NCI-H510A treated with DMSO at 0.1 percent for 48 hours (cell line): ENCODE measurements at places on chromosomes 11 and 22.
A peak's percentile ranks its signal among the peaks of the same experiment; 100 is the strongest.

DNA sequence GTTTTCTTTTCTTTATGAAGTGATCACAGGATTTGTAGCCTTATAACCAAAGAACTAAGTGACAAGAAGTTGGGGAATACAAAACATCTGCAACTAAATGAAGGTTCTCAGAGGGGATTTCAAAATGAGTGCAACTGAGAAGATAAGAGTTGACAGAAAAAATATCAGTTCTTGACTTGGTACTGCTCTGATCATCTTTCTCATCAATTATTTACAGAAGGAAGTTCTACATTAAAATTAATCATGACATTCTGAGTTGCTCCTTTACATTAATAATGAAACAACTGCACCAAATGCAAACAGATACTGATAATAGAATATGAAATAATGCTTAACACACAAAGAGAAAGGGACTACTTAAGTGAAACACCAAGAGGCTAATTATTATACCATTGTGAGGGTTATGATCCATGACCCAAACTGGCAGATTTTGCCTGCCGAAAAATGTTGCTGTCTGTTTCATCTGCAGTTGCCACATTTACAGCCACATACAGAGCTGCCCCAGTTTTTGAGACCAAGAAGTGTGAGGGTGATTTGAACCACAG is 561.9 kb upstream of the ANO5 start:
- DNase-seq, result no peak

DNA sequence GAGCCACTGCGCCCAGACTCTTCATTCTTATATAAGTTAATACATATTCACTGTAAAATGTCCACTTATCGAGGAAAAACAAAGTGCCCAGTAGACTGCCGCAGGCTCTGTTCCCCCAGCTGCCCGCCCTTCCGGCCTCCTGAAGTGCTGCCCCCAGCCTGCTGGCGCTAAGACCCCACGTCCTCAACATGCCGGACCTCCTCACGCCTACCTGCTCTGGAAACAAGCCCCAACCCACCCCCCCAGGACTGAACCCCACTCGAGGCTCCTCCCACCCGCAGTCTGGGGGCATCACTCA is 1.1 kb downstream of the GATD1 start:
- no peak for DNase-seq

DNA sequence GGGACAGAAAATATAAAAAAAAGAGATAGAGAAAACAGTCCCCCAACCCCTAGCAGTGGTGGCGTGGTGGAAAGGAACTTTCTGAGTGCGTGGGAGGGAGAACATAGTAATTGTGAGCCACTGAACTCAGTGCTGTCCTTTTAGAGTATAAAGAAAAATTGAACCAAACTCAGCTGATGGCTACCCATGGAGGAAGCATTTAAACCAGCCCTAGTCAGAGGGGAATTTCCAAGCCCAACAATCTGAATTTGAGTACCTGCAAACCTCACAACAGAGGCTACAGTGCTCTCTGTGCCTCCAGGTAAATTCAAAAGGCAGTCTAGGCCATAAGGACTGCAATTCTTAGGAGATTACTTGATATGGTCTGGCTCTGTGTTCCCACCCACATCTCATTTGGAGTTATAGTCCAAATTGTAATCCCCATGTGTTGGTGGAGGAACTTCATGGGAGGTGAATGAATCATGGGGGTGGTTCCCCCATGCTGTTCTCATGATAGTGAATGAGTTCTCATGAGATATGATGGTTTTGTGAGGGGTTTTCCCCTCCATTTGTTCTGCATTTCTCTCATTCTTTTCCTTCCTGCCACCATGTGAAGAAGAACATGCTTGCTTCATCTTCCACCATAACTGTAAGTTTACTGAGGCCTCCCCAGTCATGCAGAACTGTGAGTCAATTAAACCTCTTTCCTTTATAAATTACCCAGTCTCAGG is 687.8 kb downstream of the FAM181B start:
- DNase-seq, result no peak

GRCh38 chr22:45696227-45696626 is 24.6 kb downstream of the ATXN10 start:
- no peak for DNase-seq

DNA sequence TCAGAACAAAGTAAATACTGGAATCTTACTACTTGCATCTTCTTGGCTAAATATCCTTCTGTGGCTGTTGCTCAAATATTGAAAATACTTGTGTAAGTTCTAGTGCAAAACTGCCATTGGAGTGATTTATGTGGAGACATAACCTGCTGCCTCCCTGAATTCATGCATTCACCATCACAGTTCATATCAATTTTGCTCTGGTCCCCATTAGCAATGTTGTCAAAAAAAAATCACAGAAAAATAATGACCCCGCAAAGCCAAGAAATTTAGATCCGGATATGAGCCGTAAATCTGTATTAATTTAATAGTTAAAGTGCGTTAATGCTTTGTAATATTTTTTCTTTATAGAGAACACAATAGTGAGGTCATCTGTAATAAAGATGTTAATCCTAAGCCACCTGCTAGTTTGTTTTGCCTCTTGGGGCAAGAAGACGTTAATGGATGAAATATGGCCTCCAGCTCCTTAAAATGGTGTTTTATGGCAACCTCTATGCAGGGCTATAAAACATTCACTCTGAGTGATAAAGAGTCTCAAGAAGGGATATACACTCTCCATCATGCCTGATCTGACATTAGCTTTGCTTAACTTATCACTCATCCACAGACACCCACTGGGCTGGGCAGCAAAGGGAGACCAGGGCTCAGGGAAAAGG is 255.9 kb downstream of the INSC start:
- DNase-seq, result no peak

- peak; percentile 7 for DNase-seq
Measured at GRCh38 chr22:49760630-49761571, 66.8 kb downstream of the BRD1 start.

DNA sequence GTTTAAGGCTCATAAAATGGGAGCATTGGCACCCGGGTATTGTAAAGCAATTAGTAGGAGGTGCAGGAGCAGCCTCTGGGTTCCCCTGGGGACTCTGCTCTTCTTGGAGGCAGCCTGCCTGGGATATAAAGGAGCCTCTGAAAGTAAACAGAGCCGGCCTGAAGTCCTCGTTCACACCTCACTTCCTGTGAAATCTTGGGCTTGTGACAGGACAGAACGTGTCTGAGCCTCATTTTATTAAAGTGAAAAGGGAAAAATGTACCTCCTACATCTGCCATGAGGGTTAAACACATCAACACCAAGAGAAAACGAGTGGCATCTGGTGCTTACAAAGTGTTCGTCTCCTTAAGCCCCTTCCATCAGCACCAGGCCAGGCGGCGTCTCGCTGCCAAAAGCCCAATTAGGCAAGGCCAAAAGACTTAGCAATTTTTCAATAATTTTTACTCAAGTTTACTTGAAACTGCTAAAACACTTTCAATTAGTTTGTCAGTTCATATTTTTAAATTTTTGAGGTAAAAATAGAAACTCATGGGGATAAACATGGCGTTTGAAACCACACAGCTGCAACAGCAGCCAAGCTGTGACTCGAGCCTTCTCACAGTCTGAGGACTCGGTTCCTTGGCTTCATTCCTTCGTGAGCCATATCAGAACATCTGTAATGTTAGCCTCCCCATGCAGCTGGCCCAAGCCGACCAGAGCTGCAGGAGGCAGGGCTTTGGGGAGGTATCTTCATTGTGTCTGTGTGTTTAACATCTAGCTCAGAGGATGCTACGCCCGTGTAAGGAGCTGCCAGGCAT is 33.6 kb downstream of the MAP6 start:
- DNase-seq, result peak; percentile 20

- no peak for DNase-seq
Measured at GRCh38 chr11:44519989-44520737, 45.3 kb upstream of the CD82 start.

DNA sequence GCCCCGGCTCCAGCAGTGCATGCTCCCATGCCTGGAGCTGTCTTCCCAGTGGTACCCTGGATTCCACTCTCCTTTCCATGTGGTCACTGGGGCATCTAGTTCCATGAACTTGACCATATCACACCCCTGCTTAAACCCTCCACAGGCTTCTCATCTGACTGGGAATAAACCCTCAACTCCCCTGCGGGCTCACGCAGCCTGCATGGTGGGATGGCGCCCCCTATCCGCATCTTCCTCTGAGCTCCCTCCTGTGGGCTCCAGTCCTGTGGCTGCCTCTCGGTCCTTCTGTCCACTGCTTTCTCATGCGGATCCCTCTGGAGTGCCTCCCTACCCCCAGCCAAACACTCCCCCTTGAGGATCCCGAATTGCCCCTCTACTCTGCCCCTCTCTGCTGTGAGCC is 41.4 kb upstream of the TTLL12 start:
- no peak for DNase-seq

- DNase-seq, result peak; percentile 58
Measured at GRCh38 chr11:126149759-126150625, 61.5 kb downstream of the RPUSD4 start.

DNA sequence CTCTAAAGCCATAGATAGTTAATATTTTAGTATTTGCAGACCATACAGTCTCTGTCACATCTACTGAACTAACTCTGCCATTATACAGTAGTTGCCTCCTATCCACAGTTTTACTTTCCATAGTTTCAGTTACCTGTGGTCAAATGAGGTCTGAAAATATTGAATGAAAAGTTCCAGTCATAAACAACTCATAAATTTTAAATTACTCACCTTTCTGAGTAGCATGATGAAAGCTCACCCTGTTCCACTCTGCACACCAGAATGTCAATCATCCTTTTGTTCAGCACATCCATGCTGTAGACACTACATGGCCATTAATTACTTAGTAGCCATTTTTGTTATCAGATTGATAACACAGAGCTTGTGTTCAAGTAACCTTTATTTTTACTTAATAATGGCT is 51.7 kb upstream of the ME3 start:
- no peak for DNase-seq

- no peak for DNase-seq
Measured at GRCh38 chr11:2433106-2433925, 11.0 kb downstream of the TRPM5 start.

GRCh38 chr11:73374151-73374550 is 2.0 kb upstream of the RELT start:
- DNase-seq, result no peak

- no peak for DNase-seq
Measured at GRCh38 chr22:23216461-23217170, 36.3 kb downstream of the BCR start.

DNA sequence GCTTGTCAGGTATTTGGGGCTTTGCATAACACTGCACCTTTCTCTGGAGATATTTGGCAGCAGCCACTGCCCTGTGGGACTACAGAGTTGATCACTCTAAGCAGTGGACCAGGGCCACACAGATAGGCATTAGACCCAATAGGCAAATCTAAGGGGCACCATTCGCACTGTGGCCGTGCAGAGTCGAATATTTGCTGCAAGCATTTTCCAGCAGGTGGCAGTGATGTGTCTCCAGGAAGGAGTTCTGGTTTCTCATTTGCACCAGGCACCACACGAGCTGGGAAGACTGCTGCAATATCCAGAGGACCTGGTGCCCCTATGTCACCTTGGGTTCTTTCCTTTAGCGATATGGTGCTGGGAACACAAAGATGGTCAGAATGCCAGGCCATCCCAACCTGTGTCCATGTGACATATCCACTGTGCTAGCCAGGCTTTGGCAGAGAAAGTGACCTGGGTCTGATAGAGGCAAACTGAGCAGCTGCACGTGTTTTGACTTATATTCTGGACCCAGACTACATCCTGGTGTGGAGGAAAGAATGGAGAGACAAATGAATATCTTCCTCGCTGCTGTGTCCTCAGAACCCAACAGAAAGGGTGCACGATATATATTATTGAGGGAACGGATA is 318.7 kb downstream of the BUD13 start:
- DNase-seq, result peak; percentile 48

GRCh38 chr11:37788141-37788877 is 1190.3 kb upstream of the RAG2 start:
- DNase-seq, result no peak

DNA sequence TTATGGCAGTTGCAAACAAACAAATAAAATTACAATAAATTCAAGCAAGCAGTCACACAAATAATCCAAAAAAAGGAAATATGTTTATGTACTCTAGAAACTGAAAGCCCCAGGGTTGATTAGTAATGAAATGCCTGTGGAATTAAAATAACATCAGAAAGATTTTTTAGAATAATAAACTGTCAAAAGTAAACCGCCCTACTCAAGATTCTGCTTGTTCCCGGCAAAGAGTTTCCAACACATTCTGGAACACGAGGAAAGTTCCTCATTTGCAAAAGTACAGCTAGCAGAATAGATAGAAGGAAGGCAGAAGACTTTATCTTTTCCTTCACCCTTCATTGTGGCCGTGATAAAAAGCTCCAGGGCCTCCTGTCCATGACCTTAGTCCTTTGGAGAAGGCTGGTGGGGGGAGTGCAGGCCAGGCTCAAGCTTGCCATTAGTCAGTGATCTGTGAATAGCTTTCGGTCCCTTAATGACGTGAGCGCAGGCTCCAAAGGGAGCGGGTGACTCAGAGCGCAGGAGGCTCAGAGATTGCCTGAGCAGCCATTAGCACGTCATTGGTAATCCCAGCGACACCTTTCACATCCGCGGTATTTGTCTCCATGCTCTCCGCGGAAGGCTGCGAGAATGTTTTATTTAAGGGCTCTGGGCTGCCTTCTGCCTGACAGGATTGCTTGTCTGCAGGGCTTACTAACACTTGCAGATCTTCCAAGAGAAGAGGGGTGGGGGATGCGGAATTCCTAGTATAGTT is 458.3 kb downstream of the METTL15 start:
- no peak for DNase-seq

- DNase-seq, result no peak
Measured at GRCh38 chr11:77542296-77542695, 47.5 kb upstream of the AQP11 start.

DNA sequence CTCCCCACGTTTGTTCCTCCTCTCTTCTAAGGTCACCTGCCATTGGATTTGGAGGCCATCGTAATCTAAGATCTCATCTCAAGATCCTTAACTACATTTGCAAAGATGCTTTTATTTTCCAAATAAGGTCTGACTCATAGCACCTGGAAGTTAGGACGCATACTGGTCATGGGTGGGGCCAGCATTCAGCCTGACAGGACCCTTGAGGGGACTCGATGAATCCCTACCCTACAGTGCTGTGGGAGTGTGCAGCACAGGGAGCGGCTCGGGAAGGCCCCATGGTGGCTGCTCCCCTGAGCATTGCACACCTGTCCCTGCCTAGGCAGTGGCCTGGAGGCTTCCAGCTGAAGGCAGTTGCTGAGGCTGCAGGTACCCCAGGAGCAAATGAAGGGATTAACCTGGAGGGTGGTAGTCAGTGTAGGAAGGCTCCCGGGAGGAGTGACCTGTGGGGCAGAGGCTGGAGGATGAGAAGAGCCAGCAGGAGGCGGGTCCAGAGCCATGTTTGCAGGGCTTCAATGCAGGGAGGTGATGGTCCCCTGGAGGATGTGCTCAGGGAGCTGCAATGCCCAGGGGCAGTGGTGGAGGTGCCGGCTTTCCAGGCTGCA is 362.2 kb downstream of the CTTN start:
- no peak for DNase-seq
